ENCODE measurements at places on chromosomes 3 and 15.

- DNase-seq: no peak
Observed at GRCh38 chr3:73432023-73432705, 192.6 kb downstream of the PDZRN3 start.

DNA sequence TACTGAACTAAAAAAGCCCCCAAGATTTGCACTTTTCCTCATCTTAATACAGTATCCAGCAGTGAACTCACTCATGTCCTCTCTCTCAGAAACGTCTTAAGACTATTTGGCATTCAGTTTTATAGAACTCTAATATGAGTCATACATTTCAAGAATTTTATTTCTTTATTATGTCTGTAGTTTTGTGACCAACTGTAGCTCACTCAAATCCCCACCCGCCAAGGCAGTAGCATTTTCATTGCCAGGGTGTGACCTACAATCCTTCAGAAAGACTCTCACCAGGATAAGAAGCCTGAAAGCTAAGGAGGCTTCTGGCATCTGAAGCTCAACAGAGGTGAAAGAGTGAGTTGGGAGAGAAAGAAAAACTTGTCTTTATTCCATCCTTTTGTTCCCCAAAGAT lies 537.1 kb downstream of the RSL24D1 start:
- DNase-seq: no peak

GRCh38 chr15:80160570-80161156 lies 7.9 kb downstream of the FAH start:
- DNase-seq: no peak

- DNase-seq: no peak
Observed at GRCh38 chr3:170211668-170212067, 10.6 kb upstream of the PRKCI start.

- no peak for DNase-seq
Observed at GRCh38 chr15:35557544-35557943, 11.6 kb upstream of the DPH6 start.

GRCh38 chr15:66655511-66655910 lies 46.5 kb upstream of the SMAD6 start:
- no peak for DNase-seq

DNA sequence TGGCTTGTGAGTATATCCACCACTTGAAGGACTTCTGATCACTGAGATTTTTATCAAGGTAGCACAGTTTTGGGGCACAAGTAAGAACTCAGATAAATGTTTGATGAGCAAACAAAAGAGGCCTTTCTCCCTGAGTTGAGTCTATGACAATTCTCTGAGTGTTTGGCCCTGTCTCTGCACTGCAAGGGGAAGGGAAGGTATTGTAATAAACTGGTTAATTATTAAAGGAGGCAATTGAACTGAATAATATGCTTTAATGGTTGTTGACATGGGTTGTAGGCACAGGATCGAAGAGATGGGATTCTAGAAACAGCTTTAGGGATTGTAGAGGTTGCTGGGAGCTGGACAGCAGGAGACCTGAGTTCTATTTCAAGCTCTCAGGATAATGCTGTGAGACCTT lies 95.0 kb upstream of the MRPL3 start:
- no peak for DNase-seq

Data from esophagus muscularis mucosa (tissue), 4 donors.